ENCODE measurements at places on chromosomes 1 and 21.

DNA sequence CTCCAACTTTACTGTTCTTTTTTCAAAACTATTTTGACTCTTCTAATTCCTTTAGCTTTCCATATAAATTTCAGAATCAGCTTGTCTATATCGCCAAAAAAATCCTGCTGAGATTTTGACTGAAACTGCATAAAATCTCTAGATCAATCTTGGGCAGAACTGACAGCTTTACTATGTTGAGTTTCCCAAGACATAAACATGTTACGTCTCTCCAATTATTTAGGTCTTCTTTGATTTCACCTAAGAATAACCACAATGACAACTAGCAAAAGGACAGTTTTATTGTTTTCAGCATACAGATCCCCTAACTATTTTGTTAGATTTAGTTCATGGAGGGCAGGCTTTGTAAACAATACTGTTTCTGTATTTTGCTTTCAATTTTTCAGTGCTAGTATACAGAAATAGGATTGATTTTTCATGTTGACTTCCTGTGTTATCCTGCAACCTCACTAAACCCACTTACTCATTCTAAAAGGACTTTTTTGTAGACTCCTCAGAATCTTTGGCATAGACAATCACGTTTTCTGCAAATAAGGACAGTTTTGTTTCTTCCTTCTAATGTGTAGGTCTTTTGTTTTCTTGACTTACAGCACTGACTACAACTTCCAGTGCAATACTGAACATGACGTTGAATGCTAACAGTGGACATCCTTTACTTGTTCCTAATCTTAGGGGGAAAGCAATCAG is 63.4 kb downstream of the NPHP4 start:
- DNase-seq = no peak

DNA sequence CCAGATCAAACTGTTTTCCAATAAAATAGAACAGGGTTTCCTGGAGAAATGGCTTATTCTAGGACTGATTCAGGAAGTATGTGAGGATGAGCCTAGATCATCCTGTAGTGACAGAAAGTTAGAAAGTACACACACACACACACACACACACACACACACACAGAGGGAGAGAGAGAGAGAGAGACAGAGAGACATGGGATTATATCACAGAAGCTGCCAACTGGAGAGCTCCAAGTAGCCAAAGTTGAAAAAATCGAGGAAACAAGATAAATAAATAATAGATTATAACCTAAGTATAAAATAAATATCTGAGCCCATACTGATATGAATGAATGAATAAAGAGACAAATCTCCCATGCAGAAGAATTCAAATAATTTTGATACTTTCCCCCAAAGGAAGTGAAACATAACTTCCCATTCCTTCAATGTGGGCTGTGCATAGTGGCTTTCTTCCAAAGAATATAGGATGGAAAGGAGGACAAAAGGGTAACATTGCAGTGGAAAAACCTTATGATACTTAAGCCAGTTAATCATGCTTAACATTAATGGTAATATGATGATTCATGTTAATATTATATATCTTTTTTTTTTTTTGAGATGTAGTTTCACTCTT is 171.6 kb downstream of the NTPCR start:
- no peak for DNase-seq

DNA sequence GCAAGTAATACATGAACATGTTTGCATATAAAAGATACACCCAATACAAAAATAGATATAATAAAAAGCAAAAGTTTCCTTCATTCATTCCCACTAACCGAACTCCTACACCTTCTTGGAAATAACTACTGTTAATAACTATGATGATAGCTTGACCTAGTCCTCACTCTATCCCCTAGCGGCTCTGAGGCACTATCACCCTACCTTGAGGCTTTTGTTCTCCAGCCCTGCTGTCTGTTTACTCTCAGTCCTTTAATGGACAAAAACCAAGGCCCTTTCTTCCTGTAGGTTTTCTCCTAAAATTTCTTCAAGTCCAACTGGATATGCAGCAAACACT is 186.6 kb downstream of the SLC35F3 start:
- no peak for DNase-seq

GRCh38 chr1:94656967-94657366 is 115.4 kb upstream of the F3 start:
- no peak for DNase-seq

DNA sequence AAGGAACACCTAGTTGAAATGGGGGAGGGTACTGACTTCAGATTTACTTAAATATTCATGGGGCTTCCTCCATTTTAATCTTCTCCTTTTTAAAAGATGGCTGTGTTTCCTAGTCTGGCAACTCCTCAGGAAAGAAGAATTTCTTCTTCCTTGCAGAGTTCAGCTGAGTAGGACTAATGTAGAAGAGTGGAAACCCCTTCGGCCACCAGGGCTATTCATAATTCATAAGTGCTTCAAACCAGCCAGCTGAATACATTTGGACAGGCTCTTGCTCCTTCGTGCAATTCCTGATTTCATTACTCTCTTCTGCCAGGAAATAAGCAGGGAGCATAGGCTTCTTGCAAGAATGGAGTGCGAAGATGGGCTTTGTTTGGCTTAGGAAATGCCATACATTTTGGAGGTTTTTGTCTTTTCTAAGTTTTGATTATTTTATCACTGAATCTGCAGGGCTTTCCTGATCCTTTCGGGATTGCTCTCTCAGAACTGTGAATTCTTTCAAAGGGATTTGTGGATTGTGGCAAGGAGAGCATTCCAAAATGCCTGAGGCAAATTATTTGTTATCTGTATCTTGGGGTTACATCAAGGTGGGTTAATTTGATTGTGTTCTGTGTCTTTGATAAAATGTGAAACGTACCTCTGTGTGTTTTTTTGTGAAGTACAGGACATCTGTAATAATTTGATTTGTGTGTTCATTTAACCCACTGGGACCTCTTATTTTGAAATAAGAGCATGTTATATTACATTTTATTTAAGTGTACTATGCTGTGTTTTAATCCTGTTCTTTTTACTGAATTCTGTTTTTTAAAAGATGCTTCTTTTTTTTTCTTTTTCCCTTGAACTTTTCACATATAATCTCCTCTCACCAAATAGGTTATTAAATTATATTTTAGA is 179.4 kb upstream of the SGIP1 start:
- DNase-seq = no peak

GRCh38 chr1:46423574-46424240 is 29.6 kb downstream of the FAAH start:
- no peak for DNase-seq

GRCh38 chr1:35860696-35861095 is 22.3 kb upstream of the AGO1 start:
- no peak for DNase-seq

GRCh38 chr1:186865253-186865652 is 36.5 kb downstream of the PLA2G4A start:
- no peak for DNase-seq

GRCh38 chr1:24699628-24700027 is 45.6 kb upstream of the CLIC4 start:
- no peak for DNase-seq

DNA sequence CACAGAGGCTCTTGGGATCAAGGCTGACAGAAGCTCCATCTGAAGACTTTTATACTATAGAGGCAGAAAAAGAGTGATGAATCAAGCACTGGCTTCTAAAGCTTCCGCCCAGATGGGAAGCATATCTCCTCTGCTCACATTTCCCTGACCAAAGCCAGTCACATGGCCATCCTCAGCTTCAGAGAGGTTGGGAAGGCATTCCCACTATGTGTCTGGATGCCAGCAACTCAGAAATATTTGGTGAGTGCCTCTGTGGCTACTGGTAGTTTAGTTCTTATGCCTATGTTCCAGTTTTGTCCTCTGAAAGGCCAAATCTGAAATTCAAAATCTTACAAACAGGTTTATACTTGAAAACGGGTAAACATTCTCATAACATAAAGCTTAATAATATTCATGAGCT is 9.9 kb upstream of the DISC1 start:
- no peak for DNase-seq

DNA sequence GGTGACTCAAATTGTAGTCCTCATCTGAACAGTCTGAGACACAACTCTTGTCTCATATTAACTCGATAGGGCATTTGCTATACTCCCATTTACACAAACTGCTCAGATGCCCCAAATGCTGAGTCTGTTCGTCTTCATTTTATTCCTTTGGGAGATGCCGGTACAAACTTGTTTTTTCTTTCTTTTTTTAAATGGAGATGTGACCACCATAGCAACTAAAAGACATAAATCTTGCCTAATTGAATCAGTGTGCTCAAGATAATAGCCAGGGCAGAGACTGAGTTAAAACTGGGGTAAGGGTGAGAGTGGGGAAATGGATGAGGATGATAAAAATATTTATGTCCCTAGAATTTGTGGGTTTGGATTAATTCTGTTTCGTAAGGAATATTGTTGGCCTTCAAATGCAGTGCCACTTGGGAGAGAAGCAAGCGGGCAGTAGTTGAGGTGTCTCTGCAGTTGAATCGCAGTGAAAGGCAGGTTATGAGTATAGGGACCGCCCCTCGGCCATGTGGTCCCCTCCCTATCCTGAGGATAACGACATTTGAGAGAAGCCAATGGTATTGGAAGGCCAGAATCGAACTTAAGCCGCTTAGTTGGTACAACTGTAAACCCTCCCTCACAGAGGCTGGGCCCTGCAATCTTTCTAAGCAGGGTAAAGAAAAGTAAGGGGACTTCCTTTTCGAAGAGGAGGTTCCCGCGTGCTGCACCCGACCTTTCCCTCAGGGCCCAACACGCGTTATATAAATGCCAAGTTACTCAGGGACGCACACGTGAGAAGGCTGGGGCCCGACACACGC is 859 bp upstream of the LRRC8B start:
- DNase-seq = no peak

Measured in epithelial cell of prostate (primary cell).